ENCODE measurements at places on chromosomes 2 and 18. TPM values are rescaled to one million over a fixed set of nuclear protein-coding genes. Genes with fewer than 3 reads are reported as not detected.

Gene NAB1
- 39.4 TPM for total RNA-seq

Gene CRYGC
- not detected for total RNA-seq

Gene C2orf80
- not detected for total RNA-seq

Gene TDRD15
- not detected for total RNA-seq

Gene ANKRD62
- total RNA-seq = not detected

Gene SLC5A7
- not detected for total RNA-seq

Gene TOGARAM2
- total RNA-seq = 0.75 TPM

Gene MALL
- not detected for total RNA-seq

Gene GREB1L
- total RNA-seq = 15.2 TPM

Gene GPR55
- total RNA-seq = not detected

Gene NEB
- total RNA-seq = 2.6 TPM

Gene ALK
- not detected for total RNA-seq

DNA sequence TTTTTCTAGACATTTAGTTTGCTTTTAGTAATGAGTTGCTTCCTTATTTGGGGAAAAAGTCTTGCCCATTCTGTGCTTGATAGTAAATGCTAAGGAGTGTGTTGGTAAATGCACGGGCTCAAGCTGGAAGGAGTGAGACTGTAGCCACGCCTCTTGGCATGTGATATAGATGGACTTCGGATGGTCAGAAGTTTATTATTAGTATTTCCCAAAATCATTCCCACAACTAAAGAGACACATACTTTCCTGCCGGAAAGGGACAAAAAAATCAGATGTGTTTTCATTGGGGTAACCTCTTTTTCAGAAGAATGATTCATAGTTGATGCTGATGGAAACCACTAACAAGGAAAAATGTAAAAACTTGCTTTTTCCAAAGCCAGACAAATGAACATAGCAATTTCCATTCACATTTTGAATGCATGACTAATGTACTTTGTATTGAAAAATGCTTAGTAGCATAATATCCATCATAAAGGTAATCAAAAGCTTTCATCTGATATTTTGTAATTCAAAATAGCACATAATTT, 133.2 kb downstream of the ZNF532 start:
- DNase-seq = peak; percentile 90

DNA sequence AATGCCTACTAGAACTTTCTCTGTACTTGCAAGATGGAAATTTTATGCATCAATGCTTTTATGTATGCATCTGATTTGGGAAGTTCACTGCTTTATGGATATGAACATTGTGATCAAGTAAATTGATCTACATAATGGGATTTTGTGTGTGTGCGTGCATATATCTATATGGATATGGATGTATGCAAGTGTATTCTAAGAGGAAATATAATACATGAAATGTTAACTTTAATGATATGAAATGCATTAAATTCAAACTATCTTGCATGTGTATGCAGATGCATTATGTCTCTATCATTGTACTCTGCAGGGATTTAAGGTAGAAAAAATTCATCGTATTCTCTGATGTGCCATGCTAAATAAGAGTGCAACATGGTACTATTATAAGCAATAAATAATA, 1855.4 kb upstream of the PIK3C3 start:
- DNase-seq = no peak

GRCh38 chr2:173149491-173149890, 73.8 kb downstream of the MAP3K20 start:
- DNase-seq = no peak

DNA sequence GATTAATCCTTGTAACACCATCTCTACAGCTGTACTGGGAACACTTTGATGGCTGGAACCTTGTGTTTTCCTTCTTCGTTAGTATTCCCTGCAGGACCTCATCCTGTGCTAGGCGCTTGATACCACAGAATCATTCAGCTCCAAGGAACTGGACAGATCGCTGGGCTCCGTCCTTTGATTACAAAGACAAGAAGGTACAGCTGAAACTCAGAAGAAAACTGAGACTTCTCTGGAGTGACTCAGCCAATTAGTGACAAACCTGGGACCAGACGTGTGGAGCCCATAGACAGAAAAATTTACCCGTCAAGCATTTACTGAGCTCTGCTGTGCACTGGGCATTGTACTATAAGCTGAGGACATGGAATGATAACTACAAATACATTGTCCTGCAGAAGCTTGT, 67.3 kb downstream of the NCKAP5 start:
- DNase-seq = no peak

- no peak for DNase-seq
Observed at GRCh38 chr2:31134480-31134879, 3.8 kb downstream of the GALNT14 start.

DNA sequence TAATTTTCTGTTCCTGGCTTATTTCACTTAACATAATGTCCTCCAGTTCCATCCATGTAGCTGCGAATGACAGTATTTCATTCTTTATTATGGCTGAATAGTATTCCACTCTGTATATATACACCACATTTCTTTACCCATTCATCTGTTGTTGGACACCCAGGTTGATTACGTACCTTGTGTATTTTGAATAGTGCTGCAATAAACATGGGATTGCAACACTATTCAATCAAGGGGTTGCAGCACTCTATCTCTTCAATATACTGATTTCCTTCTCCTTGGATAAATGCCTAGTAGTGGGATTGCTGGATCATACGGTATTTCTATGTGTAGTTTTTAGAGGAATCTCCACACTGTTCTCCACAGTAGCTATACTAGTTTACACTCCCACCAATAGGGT, 61.3 kb downstream of the THADA start:
- DNase-seq = no peak

GRCh38 chr2:112803691-112804521, 19.6 kb upstream of the IL1A start:
- peak; percentile 67 for DNase-seq

GRCh38 chr2:190887089-190887488, 6.5 kb downstream of the GLS start:
- DNase-seq = no peak

DNA sequence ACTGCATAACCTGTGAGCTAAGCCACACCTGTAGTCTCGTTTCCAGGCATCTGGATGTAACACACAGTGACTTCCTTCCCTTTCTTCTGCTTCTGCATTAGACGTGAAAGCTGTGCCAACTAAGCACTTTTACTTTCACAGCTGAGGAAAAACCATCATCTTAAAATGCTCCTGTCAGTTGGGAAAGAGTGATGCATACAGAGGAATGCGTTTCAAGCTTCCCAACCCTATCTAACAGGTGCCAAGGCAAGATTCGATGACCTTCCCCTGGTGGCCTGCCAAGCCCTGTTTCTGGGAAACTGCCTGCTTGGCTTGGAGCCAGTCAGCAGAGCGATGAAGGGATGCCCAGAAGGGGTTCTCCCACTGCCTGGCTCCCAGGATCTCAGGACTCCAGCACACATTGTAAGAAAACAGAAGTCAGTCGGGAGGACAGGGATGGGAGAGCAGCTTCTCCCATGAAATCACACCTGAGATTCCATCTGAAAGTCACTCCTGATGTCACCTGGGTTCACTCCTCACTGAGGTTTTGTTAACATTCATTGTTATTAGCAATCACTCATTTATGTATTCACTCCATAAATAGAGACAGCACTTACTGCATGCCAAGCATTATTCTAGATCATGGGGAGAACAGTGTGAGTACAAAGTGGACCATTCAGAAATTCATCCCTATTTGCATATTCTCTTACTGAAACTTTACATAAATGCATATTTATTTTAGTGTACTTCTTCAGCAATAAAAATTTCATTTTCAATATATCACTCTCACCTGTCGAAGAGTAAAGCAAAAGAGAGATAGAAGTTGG, 64.1 kb downstream of the DTNA start:
- DNase-seq = peak; percentile 85

GRCh38 chr18:4637876-4638275, 182.8 kb upstream of the DLGAP1 start:
- no peak for DNase-seq

DNA sequence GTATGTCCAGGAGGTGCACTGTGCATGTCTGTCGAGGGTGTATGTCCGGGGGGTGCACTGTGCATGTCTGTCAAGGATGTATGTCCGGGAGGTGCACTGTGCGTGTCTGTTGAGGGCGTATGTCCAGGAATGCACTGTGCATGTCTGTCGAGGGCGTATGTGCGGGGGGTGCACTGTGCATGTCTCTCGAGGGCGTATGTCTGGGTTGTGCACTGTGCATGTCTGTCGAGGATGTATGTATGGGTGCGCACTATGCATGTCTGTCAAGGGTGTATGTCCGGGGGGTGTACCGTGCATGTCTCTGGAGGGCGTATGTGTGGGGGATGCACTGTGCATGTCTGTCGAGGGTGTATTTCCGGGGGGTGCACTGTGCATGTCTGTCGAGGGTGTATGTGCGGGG, 249.3 kb upstream of the MYT1L start:
- DNase-seq = no peak

- peak; percentile 2 for DNase-seq
Observed at GRCh38 chr2:41580806-41581205, 467.0 kb upstream of the PKDCC start.

DNA sequence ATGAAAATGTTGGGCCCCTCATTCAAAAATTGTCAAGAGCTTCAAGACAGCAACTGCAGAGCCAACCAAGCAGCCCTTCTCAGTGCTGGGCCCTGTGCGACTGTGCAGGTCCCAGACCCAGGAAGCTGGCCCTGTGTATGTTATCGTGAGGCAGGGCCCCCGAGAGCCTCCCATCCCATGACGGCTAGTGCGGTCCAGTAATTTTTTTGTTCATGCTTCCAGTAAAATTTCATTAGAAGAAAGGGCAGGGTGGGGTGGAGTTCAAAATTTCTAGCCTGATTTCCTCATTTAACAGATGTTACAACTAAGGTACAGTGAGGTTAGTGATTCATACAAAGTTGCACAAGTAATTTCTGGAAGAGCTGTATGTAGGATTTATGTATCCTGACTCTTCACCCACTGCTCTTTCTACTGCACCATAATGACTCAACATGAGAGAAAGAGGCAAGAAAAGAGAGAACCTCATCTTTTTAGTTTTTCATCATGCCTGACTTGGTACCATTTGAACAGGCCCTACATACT, 105.5 kb downstream of the ZEB2 start:
- DNase-seq = peak; percentile 98

GRCh38 chr18:54968807-54969206, 9.5 kb upstream of the CCDC68 start:
- DNase-seq = no peak

GRCh38 chr18:75818383-75818782, 390.9 kb upstream of the SMIM21 start:
- no peak for DNase-seq

GRCh38 chr2:46194856-46195255, 102.4 kb upstream of the EPAS1 start:
- no peak for DNase-seq

- DNase-seq = no peak
Observed at GRCh38 chr2:24016376-24016761, 6.5 kb downstream of the MFSD2B start.

All from LHCN-M2 (cell line).